Activated CD4-positive, alpha-beta T cell treated with anti-CD3 and anti-CD28 coated beads for 4 hours (primary cell): ENCODE measurements at places on chromosomes 2 and 18.

DNA sequence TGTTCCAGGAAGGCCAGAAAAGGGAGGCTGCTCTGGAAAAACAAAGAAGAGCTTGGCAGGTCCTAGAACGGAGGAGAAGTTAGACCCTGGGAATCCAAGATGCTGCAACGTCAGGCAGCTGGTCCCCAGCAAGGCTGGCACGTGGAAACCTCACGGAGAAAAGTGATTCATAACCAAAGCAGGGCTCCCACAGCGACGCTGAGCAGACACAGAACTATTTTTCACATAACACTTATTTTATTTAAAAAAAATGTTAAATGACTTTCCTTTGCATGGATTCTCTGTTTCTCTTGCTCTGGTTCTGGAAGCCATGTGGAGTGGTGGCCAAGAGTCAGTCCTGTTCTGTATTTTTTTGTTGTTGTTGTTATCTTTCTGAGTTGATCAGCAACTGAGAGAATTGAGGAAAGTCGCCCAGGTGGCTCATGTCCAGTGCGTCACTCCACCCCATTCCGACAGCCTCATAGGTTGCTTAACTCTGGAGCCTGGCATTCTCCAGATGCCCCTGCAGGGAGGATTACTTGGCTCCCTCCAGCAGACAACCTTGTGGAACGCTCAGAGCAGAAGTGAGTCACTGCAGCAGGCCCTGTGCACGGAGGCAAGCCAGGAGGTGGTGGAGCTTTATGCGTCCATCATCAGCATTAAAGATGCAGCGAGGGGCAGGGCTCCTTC lies 229.9 kb upstream of the HDAC4 start:
- DNase-seq, result no peak

DNA sequence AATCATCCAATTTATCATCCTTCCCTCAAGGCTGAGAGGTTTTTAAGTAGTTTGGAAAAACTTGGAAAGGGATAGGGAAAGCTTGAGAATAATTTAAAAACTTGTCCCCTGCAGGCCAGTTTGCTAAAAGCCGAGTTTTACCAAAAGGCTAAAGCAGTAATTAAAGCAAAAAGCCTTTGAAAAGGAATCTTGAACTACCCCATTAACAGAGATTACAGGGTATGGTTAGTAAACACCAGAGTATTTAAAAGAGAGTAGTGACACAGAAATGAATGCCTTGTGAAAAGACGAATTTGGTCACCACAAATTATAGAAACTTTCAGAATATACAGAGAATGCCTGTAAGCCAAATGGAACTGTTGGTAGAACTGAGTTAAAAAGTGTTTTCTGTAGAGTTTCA lies 85.0 kb downstream of the FMNL2 start:
- no peak for DNase-seq

- no peak for DNase-seq
These were observed 27.9 kb upstream of the PTMA start for GRCh38 chr2:231680285-231680991.

DNA sequence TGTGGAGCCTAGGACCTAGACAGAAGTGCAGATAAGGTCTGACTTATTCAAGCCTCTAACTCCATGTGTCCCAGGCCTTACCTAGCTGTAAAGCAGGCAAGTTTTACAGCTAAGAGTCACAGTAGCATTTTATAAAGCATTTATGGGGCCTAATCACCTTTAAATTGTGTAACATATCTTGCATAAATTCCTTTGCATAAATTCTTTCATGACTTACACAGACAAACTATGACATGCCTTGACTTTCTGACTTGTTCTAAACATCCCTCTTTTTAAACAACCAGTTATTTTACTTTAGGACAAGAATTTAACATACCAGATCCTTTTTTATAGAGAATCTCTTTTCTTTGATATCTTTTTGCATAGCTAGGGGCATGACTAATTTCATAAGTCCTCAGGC lies 1257.8 kb upstream of the NRXN1 start:
- DNase-seq, result no peak

DNA sequence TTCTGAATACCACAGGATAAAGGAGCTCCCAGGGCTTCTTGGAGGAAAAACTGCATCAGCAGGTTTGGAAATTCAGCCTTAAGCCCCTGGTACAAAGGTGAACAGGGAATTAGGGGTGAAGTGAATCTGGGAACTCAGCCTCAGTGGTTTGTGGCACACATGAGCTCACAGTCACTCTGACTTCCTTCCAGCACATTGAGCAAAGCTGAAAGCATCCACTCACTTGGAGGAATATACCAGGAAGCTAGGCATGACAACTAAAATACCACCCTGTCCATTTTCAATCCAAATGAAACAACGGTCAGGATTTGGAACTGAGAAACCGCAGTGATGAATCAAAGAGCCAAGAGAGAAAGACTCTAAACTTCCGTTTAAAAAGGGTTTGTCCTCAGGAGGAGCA lies 216.1 kb downstream of the ICOS start:
- DNase-seq, result no peak

DNA sequence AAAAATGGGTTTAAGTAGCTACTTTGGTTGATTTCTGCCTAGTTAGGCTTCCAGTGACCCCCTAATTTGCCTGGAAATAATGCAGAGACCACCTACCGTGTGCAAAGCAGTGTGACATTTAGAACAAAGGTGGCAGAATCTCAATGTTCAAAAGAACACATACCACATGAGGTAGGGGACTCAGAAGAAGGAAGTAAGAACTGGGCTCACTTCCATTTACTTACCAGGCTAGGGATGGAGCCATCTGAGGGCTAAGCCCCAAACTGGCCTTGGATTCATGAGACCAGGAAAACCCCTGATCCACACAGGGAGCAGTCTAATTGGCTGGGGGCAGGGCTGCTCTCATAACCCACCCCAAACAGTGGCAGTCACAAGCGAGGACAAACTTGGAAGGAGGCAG lies 190.7 kb downstream of the NCKAP5 start:
- DNase-seq, result no peak

DNA sequence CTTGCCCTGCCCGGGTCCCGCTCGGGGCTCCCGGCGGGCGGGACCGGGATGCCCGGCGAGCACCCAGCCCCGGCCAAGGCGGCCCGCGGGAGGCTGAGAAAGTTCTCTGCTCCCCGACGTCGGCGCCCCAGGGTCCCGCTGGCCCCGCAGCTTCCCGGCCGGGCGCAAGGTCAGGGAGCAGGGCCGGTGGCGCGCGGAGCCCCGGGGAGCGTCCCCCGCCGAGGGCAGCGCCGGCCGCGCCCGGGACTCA lies 331 bp downstream of the SERPINE2 start:
- no peak for DNase-seq

DNA sequence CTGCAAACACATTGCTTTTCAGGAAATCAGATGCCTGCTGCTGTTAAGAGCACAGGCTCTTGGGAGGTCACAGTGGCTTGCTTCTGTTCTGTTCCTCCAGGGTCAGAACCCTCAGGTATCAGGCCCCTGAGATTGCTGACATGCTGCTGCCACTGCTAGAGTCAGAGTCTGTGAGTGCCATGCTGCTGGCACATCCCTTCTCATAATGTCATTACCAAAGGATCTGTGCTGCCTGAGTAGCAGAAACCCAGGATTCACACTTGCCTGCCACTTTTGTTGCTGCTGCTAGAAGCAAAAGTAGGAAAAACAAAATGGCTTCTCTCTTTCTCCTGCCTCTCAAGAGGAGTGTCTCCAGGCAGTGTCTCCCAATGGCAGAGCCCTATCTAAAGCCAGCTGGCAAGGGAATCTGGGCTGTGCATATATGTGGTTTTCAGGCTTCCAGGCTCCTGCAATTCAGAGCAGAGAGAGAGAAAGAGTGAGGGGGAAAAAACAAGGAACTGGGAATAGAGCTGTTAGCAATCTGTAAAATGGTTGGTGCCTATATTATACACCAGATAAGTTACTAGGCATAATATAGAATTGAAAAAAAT lies 180.3 kb downstream of the MYCN start:
- no peak for DNase-seq

DNA sequence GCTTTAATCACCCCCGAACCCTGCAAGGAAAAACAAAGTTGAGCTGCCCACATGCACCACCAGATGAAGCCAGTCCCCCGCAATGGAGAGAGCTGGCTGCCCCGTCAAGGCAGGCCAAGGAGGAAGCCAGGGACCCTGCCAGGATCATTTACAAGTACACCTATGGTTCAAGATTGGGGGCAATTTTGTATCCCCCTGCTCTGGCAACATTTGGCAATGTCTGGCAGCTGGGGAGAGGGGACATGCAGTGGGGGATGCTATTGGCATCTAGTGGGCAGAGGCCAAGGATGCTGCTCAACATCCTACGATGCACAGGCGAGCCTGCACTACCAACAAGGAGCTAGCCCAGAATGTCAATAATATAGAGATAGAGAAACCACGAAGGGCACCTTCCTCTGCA lies 1.9 kb downstream of the ACTR1B start:
- no peak for DNase-seq
